ENCODE measurements at places on chromosomes 11 and 22.

- peak; percentile 94 for DNase-seq
These were observed 39.6 kb downstream of the NUMA1 start for GRCh38 chr11:72040491-72041363.

DNA sequence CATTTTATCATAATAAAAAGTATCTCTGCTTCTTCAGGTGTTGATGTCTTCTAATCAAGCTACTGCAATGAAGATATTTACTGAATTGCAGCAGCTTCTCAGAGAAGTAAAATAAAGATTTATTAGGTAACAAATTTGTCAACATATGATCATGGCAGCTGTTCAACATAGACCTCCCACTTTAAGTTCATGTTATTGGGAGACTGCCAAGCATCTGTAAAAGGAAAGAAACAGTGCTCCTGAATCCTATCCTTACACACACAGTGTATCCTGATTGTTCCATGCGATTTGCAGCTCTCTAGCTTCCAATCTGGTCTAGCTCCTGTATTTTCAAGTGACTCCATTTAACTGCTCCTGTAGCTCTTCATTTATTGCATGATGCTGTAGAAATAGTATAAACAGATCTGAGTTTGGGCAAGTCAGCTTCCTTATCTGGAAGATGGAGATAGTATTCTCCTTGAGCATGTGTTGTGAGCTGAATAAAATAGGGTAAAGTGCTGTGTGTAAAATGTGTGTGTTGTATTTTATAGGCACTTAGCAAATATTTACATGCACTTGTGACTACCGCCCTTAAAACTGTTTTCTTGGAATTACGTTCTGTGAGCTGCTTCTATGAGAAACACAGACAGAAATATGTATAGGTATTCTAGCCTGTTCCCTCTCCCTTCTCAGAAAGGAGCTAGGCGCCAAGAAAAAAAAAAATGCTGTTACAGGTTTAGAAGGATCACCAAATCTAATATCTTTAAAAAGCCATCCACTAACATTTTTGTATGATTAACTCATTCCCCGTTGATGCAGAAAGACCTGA is 290.6 kb downstream of the JRKL start:
- DNase-seq, result no peak

GRCh38 chr11:66015936-66016792 is 4.4 kb downstream of the CST6 start:
- no peak for DNase-seq

GRCh38 chr11:119324189-119324588 is 7.3 kb upstream of the MCAM start:
- no peak for DNase-seq

- DNase-seq, result no peak
These were observed 30.2 kb downstream of the CHID1 start for GRCh38 chr11:880447-880846.

- DNase-seq, result no peak
These were observed 105.2 kb downstream of the PDHX start for GRCh38 chr11:35021589-35021988.

GRCh38 chr11:117413616-117414015 is 86.0 kb downstream of the CEP164 start:
- DNase-seq, result no peak

GRCh38 chr11:79082907-79083306 is 357.9 kb downstream of the TENM4 start:
- no peak for DNase-seq

- no peak for DNase-seq
These were observed 29.1 kb upstream of the RELT start for GRCh38 chr11:73347067-73347466.

DNA sequence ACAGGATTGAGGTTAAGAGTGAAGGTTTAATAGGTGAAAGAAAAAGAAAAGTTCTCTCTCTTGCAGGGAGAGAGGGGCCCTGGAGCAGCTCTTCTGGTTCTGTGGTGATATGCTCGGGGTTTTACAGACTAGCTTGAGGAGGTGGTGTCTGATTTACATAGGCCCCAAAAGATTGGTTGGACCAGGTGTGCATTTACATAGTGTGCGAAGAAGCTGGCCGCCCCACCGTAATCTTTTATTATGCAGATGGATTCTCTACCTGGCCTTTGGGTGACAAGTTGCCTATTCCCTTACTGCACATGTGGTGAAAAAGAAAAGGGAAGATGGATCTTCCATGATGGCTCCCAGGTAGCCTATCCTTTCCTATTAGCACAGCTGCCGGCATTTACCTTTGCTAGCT is 219.9 kb upstream of the GRIA4 start:
- no peak for DNase-seq

GRCh38 chr11:68146704-68147474 is 25.7 kb upstream of the CHKA start:
- DNase-seq, result peak; percentile 32

Data from midbrain (tissue), 1 donor.